ENCODE measurements at places on chromosomes 1 and 21.

DNA sequence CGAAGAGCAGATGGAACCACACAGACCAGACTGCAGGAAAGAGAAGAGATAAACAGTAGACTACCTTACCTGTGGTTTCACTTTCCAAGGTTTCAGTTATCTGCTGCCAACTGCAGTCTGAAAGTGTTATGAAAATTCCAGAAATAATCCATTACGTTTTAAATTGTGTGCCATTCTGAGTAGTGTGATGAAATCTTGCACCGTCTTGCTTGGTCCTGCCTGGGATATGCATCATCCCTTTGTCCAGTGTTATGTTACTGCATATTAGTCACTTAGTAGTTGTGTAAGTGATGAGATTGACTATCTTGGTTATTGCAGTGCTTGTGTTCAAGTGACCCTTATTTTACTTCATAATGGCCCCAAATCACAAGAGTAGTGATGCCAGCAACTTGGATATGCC is 33.9 kb downstream of the DNAJC6 start:
- peak; percentile 67 for DNase-seq

GRCh38 chr21:36908260-36908908 is 58.1 kb downstream of the HLCS start:
- DNase-seq, result peak; percentile 45

DNA sequence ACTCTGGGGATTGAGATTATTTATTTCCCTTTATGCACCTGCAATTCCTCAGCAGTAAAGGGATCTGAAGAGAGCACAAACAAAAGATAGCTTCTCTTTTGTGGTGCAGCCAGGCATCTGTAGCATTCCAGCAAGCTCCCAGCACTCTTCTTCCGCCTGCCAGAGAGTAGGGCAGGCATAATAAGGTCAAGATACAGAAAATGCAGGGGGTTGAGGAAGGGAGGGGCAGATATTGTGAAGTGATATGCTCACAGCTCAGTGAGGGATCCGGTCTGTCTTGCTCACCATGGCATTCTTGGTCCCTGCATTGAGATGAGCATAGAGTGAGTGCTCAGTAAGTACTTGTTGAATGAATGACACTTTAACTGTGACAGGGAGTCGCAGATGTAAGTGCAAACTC is 23.9 kb downstream of the FASLG start:
- no peak for DNase-seq

DNA sequence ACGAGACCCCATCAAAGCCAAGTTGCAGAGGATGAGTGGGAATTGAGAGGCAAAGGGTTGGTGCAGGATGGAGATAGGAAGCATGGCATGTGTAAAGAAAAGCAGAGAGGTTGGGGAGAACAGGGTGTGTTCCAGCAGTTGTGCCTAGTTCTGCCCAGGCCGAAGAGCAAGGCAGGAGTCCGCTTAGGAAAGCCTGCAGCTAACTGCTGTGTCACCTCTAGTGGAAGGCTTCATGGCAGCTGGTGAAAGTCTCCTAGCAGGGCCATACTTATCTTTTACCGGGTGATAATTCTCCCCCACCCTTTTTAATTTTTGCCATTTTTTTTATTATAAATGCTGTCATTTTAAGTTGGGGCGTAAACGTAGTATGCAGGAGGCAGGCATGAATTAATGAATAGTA is 93.6 kb downstream of the NFIA start:
- DNase-seq, result no peak

DNA sequence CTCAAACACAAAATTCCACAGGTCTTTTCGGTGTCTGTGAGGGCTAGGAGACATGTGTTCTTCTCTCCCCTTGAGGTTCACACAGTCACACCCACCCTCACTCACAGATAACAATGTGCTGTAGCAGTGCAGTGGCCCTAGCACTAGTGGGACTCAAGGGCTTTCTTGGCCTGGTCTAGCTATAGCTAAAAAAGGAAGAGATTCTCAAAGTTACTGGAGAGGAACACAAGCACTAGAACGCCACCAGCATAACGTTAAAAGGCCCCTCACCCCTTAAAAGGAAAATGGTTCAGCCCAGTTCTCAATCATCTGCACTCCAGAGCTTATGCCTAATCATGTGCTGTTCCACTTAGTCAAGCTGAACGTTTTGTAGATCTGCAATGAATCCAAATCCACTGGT is 39.5 kb downstream of the RGS8 start:
- DNase-seq, result no peak

GRCh38 chr1:81547912-81548303 is 252.8 kb upstream of the ADGRL2 start:
- no peak for DNase-seq

GRCh38 chr1:35832276-35832905 is 24.6 kb downstream of the AGO4 start:
- no peak for DNase-seq

DNA sequence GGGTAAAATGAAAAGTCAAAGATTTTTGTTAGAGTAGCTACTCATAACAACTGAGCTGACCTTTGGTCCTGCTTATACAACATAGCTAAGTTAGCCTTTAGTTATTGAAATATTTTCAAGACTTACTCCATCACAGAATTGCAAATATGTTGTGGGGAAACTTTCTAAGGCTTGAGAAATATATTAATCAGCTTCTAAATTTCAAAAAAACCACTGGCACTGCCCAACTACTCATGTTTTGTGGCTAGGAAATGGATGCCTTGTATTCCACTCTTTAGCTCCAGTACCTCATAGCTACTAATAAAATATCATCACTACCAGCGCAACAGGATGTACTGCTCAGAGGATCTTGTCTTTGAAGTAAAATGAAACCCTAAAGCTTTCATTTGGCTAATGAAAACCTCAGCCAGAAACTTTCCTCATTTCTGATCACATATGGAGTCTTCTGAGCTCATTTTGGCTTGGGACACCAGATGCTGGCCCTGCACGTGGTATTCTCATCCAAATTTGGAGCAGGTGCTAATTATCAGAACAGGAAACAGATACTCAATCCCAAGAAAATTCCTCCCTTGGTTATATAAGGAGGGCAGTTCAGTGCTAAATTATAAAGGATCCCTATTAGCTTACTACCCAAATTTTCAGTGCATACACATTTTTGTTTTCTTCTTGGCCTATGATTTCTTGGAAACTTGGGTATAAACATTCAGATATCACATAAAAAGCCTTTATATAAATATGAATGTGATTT is 690.7 kb downstream of the ADGRL2 start:
- peak; percentile 12 for DNase-seq

- peak; percentile 77 for DNase-seq
Measured at GRCh38 chr1:111747282-111747734, 8.1 kb upstream of the INKA2 start.

Data from EL (cell line).